Activated naive CD4-positive, alpha-beta T cell treated with anti-CD3 and anti-CD28 coated beads, Interleukin-2, amount 50 U/mL, for 72 hours (primary cell): ENCODE measurements at places on chromosomes 7 and 10. TPM values are rescaled to one million over a fixed set of nuclear protein-coding genes. Genes with fewer than 3 reads are reported as not detected.

- no peak for DNase-seq
These were observed 22.7 kb downstream of the DYNC1I1 start for GRCh38 chr7:95794917-95795515.

Gene FBH1
- total RNA-seq = 53.5 TPM

DNA sequence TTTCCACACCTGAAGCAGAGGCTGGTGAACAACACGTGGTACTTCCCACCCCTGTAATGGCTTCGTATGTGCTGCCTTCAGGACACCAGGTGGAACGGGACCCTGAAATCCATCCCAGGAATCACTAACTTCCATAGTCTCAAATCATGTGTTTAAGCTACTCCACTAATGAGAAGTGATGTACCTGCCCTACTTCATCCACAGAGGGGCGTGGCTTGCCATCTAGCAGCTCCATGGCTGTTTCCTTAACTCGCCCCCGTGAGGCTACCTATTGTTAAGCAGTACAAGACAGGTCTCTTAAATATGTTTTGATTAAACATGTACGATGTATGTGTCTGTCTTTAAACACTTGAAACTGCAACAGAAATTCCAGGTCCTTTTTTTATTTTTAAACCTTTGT lies 31.8 kb downstream of the ARL3 start:
- DNase-seq = no peak

Gene ZNF467
- total RNA-seq = 0.23 TPM

- DNase-seq = no peak
These were observed 186.7 kb downstream of the PCLO start for GRCh38 chr7:82975811-82976468.

DNA sequence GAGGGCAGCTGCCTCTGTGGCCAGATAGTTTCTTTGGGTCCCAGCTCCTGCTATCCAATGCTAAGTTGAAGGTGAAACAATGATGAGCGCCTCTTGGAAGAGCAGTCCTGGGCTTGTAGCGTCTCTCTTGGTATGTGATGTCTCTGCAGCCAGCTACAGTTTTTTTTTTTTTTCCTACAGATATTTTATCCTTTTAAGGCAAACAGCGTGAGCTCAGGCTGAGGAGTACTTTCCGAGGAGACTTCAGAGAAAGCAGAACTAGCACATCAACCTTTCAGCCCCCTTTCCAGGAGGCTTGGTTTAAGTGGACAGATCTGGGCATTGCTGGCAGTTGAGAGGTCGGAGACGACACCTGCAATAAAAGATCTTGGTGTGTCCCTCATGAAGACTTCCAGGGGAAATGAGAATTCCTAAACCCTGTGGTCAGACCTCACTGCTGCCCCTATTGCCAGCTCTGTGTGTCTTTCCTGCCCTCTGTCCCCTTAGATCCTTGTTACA lies 9.1 kb downstream of the PRKG1 start:
- no peak for DNase-seq

Gene DDC
- total RNA-seq = 0.43 TPM

DNA sequence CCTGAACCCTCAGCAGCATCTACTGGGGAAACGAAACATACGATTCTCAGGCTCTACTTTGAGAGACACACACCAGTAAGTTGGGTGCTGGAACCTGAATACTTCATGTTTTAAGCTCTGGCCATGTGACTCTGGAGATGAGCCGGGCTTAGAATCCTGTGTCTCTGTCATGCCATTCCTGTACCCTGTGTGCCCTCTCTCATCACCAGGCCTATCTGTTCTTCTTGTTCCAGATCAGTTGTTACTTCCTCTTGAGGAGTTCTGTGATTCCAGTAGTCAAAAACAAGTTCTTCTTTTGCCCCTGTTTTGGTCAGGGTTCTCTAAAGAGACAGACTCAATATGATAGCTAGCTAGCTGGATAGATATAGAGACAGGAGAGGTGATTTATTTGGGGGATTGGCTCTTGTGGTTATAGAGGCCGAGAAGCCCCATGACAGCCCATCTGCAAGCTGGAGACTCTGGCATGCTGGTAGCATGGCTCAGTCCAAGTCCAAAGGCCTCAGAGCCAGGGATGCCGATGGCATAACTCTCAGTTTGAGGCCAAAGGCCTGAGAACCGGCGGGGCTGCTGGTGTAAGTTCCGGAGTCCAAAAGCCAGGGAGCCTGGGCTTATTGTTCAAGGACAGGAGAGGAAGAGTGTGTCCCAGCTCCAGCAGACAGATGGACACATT lies 54.3 kb downstream of the CHN2 start:
- DNase-seq = no peak

DNA sequence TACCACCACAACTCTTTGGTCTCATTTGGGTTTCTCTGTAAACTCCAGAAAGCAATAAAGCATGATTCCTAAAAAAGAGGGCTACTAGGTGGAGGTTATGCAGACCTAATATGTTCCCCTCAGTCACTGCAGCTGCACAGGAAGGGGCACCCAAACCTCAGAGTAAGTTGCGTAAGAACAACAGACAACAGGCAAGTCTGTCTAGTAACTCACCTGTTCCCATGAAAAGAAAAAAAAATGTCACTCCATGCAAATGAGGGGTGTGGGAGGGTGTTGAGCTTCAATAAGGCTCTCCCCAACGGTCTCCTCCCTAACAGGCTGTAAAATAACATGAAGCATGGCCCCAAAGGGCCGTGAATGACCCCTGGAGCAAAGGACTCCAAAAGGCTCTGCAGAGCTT lies 461.4 kb downstream of the KCNMA1 start:
- DNase-seq = no peak
